ENCODE measurements at places on chromosomes 13 and 19.

- peak; percentile 84 for DNase-seq
Measured at GRCh38 chr19:48588670-48589401, 17.7 kb upstream of the SPACA4 start.

DNA sequence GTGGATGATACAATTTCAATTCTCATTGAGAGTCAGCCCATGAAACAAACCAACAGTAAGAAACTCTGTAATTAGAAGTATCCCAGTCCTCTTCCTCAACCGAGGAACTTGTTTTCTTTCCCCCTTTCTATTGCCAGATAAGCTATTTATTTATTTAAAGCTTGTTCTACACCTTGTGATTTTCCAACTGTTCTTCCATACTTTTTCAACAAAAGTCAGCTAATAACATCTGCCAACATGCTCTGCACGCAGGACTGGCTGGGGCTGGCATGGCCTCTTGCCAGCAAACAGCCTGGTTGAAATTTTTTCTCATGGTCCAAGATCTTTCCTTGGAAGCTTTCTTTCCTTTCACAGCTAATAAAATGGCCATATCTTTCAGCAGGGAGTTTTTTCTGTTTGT lies 2.9 kb upstream of the IRS2 start:
- no peak for DNase-seq

DNA sequence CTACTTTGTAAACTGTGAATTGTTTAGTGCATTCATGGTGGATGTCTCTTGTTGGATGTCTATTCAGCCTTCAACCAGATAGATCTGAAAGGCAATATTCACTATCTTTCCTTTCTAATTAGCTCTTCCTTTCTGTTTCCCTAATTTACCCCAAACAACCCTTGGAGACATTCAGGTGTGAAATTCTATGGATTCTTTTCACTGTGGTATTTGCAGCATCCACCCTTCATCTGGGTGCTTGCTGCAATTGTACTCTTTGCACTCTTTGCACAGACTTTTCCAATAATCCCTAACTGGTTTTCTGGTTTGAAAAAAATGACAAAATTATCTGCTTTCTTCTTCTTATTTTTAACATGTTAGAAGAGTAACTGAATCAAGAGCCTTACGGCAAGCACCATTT lies 56.5 kb downstream of the KL start:
- no peak for DNase-seq

- DNase-seq, result no peak
Measured at GRCh38 chr13:71603255-71603654, 263.7 kb downstream of the DACH1 start.

DNA sequence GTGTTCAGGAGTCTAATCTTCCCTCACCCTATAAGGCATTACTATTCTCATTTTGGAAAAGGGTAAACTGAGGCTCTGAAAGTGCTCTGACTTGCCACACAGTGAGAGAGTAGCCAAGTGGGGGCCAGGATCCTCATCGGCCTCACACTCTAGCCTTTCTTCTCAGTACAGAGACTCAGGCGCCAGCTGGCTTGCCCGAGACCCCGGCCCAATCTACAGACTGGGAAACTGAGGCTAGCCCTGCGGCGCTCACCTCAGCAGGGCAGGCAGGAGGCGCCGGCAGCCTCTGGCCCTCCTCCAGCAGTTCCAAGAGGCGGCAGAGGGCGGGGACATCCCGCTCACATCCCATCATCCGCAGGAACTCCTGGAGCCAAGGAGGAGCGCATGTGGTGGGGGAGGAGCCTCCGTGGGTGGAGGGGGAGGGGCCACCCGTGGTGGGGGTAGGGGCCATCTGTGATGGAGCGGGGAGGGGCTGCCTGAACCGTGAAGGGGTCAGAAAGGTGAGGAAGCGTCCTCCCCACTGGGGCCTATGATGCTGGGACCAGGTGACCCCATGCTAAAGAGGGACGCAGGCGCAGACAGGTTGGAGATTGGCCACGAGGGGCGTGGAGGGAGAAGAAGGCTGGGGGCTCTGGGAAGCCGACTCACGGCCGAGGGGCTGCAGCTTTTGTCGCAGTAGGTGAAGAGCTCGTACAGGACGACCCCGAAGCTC lies 8.7 kb upstream of the INSL3 start:
- no peak for DNase-seq

GRCh38 chr19:29372921-29373797 lies 152.6 kb upstream of the VSTM2B start:
- DNase-seq, result no peak

DNA sequence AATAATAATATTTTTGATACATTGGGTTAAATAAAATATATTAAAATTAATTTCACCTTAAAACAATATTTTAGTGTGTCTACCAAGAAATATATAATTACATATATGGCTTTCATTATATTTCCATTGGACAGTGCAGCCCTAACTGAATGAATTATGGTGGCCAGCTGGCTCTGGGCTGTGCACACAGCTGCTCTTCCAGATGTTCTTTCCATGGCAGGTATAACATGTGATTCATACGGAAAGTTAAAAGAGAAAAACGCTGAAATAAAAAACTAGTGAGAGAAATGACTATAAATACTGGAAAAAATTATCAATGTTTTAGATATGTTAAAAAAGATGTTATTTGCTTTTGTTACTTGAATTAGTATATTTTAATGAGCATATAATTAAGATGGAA lies 216.3 kb downstream of the RGCC start:
- no peak for DNase-seq

- DNase-seq, result peak; percentile 90
Measured at GRCh38 chr19:10269333-10270179, 1.4 kb upstream of the ICAM1 start.

DNA sequence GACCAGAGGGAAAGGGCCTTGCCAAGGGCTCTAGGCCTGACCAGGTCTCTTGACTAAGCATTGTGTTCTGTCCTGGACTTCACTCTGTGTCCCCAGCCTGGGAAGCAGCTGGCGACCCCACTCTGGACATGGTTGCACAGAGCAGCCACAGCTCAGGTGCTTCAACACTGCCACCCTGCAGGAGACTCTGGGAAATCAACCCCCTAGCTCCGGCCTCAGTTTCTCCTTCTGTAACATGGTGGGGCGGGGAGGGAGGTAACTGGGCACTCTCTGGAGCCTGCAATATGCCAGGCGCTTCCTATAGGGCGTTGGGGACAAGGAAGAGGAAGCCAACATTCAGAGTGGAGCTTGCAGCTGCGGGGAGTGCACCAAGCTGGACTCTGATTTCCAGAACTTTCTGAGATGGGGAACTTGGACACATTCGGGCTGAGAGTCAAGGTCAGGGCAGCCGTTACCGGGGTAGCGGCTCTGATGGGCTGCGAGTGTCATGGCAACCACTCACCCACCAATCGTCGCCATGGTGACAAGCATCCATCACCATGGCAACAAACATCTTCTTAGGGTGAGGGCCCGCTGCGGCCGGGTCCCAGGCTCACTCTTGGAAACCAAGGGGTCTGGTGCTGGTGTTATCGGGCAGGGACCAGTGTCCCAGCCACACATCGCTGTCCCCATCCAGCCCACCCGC lies 12.8 kb downstream of the F2RL3 start:
- DNase-seq, result no peak

- no peak for DNase-seq
Measured at GRCh38 chr19:54209811-54210494, 9.3 kb downstream of the RPS9 start.

- no peak for DNase-seq
Measured at GRCh38 chr13:98265692-98266551, 88.9 kb upstream of the RNF113B start.

GRCh38 chr13:109309625-109310363 lies 476.6 kb downstream of the IRS2 start:
- DNase-seq, result no peak

DNA sequence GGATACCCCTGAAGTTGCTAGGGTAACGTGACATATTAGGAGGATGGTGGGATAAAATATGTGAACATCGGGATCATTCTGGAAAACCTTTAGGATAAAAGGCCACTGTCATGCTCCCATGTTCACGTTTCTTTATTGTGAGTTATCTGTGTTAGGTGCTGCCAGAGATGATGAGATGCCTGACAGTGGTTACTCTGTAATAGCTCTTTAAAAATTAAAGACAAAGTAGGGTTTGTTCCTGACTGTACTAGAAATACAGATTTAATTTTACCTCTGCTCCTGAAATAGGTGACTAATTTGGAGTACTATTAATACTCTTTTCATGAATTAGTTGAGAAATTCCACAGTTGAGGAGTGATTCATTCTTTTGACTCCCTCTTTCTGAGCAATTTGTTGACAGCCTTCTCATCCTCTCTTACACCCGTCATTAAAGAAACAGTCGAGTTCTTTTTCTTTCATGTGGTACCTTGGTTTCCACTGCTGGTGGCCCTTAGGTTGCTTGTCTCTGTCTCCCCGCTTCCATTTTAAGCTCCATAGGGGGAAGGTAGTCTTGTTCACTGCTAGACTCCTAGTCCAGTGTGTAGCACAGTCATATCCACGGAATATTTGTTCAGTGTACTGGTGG lies 28.4 kb downstream of the SAE1 start:
- DNase-seq, result peak; percentile 21

GRCh38 chr19:38229585-38230073 lies 5.6 kb upstream of the DPF1 start:
- DNase-seq, result peak; percentile 60

DNA sequence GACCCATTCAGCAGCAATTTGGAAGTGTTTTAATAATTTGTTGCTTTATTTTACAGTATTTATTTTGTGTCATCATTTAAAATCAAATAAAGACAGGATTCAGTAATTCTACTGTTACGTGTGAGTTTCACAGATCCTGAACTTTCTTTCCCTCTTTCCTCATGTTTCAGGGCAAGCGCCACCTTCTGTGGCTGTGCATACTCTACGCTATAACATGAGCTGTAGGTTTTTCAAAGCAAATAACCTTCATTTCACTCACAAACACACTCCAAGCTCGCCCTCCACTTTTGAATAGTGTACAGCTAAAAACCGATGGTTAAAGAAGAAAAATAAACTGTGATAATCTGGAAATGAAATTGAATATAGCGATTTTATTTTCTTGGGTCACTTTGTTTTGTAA lies 753.3 kb downstream of the OLFM4 start:
- no peak for DNase-seq

DNA sequence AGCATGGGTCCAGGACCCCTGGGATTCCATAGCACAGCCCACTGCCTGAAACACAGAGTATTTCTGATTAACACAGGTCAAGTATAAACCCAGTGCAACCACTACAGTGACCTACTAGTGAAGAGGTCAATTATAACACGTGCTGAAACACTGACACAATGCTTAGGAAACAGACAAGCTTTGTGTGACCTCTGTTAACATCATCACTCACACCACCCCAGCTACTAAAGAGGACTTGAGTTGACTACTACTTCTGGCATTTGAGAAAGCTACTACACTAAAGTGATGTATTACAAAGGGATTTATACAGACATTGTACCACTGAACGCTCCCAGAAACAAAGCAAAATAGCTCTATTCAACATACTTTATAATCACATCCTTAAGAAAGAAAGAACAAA lies 1935.9 kb upstream of the PCDH20 start:
- no peak for DNase-seq

DNA sequence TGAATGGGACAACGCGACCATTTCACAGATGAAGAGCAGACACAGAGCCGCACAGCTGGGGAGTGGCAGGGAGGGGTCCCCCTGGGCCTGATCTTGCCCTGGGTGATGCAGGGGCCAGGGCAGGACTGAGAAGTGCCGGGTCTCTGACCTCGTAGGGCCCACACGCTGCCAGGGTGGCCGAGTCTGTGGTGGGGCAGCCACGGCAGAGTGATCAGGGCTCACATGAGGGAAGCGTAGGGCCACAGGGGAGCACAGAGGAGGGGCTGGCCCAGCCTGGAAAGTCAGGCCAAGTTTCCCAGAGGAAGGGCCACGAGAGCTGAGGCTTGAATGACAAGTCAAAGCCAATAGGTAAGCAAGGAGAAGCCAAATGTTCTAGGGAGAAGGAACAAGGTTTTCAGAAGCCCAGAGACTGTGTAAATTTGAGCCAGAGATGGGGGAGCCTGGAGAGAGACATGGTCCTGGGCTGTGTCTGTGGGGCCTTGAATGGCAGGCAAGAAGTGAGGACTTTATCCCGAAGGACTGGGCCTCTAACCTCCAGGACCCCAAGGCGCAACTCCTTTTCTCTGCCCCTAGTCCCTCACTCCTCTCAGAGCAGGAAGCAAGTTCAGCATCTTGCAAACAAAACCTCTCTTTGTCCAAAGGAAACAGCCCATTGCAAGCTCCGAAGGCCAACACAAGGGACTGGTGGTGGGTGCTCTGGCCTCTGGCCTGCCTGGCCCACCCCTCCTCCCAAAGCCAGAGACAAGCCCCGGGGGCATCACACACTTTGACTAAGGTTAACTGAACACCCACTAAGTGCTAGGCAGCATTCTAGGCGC lies 31.7 kb upstream of the FXYD3 start:
- no peak for DNase-seq

DNA sequence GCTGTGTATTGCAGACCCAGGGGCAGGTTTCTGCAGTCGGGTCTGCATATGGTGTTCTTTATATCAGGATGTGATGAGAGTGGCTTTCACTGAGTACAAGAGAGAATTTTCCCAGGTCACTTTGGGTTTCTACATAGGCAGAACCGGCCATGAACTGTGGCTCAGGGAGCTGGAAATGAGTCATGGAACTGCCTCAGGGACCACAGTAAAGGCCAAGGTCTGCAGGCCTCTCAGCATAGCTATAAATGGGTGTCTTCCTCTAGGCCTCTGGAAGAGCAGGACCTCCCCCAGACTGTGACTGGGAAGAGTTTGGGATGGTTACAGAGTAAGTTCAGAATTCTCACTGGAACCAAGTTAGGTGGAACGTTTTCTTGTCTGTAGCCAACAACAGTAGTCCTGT lies 51.8 kb upstream of the ZNF681 start:
- DNase-seq, result no peak

- DNase-seq, result peak; percentile 57
Measured at GRCh38 chr19:16078759-16079707, 2.7 kb downstream of the TPM4 start.

DNA sequence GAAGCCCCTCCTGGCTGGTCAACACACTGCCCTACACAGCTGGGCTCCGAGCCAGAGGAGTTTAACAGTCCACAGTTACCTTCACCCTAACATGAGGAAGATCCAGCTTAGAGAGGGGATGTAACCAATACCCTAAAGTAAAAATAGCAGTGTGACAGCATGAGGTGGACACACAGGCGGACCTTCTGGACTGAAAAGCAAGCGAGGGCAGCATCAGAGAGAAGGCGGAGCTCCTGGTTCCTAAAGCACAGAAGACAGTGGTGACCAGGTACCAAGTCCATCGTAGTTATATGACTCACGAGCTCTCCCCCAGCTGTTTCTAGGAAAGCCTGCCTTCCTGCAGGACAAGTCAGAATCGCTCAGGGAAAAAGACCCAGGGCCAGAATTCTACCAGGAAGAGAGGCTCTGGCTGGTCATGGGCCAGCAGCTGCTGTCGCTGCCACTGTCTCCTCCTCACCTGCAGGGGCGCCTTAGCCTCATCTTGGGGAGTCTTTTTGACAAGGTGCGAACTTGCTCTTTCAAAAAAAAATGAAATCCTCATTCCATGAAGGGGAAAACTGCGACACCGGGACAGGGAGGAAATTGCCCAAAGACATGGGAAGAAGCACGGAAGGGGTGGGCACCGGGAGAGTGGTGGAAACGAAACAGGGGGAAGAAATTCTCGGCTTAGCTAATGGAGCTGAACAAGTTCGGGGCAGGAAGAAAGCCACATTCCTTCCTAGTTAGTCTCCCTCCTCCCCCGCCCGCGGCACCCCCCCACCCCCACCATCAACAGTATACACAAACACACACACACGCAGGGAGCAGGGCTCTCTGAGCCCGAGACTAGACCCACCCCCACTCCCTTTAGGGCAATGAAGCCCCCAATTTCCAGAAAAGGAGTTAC lies 1.7 kb downstream of the ELL start:
- DNase-seq, result peak; percentile 63

Data from stimulated activated naive CD8-positive, alpha-beta T cell treated with anti-CD3 and anti-CD28 coated beads, Interleukin-15, amount 100 ng/mL, for 72 hours (primary cell).